ENCODE measurements at places on chromosomes 6 and 20.

GRCh38 chr20:5168651-5169396, 42.0 kb downstream of the CDS2 start:
- no peak for DNase-seq

GRCh38 chr6:78597966-78598365, 269.4 kb upstream of the IRAK1BP1 start:
- DNase-seq = no peak

DNA sequence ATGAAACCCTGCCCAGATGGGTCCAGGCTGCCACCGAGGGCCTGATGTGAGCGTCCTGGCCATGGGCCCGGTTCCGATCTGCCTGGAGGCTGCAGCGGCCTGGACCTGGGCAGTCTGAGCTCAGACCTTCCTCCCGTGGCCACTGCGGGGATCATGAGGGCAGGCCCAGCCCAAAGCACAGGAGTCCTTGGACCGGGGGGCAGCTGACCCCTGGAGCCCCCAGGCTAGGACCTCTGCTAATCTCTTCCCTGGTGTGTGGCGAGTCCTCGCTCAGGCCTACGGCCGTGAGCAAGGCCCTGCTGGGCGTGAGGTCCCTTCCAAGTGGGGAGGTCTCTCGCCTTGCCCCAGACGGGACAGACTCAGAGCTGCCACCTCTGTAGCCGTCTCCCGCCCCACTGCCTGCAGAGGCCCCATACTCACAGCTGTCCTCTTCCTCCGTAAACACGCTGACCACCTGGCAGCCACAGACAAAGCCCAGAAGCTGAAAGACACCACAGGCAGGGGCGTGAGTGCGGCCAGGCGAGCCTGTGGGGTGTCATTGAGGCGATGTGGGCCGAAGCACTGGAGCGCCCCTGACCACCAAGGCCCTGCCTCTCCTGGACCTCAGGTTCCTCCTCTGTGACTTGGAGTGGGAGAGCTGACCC, 8.0 kb downstream of the BIRC7 start:
- DNase-seq = no peak

DNA sequence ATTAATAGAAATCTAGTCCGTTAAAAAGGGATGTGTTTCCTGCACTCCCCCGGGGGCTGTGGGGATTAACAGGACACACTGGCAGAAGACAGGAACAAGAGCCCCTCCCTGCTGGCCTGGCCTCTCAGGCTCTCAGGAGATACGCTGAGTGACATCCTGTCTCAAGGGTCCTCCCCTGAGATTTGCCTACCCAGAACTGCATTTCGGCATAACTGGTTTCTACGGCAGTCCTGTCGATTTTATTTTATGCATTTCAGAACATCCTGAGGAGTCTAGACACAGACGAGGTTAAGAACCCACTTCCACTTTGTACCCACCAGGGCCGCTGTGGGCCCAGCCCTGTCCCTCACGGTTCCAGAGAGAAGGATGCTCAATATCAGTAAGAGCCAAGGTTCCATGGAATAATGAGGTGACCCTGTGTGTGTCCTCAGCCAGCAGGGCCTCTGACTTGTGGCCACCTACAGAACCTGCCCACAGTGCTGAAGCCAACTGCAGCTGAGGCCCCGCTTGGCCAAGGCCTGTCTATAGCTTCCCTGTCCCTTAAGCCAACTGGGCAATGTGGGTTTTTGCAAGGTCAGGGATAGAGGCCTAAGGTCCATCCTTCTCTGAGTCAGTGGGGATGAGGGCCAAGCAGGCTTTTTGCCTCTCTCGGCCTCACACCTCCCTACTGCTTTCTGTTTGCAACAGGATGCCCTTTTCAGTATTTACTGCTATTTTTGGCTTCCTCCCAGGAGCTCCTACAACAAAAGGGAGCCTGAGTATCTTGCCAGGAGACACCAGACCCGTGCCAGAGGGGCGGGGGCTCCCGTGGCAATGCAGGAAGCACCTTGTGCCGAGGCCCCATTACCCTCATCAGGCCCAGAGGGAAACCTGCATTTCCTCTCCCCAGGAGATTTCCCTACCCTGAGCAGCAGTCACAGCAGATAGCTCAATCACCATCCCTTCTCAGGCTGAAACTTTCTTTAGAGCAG, 14.7 kb downstream of the UQCC2 start:
- DNase-seq = no peak

GRCh38 chr6:65468307-65468706, 238.7 kb downstream of the EYS start:
- DNase-seq = no peak

DNA sequence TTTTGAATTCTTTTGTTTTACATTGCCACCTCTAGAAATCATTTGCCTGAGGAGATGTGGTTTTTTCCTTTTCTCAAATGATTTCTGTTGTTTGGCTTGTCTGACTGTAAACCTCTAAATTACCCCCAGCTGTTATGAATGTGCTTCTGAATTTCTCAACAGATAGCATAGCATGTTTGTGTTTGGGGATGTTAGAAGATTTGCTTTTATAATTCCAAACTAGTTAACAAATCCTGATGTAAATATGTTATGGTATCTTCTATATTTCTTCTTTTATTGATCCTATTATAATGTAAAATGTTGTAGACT, 31.6 kb upstream of the EZR start:
- DNase-seq = no peak

GRCh38 chr6:44049989-44050871, 77.0 kb downstream of the MRPL14 start:
- no peak for DNase-seq

DNA sequence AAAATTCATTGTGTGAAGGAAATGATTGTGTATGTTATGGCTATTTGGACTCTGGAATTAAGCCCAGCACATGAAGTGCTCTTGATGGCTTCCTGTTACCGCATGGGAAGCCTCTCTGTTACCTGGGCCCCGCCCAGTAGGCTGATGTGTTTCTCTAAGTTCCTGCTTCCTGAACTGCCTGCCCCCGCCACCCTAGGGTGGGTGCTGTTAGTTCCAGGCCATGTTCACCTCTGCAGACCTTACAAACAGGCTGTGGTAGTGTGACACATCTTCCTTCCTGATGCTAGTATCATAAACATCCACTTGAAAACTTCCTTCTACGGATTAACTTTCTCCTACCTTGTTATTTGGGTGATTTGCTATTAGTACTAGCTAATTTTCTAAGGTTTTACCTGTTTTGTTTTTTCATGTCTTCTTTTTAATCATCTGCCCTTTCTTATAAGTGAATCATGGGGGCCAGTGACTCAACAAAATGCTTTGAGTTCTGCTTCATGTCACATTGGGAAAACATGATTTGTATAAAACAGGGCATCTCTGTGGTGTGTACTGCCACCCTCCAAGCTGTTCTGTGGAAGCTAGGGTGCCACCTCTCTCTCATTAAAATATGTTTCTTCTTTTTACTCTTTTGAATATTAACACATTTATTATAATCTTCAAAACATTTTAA, 40.6 kb downstream of the SH3BGRL2 start:
- no peak for DNase-seq

GRCh38 chr6:138818496-138819194, 22.8 kb downstream of the ECT2L start:
- no peak for DNase-seq

GRCh38 chr6:47403801-47404200, 73.8 kb upstream of the CD2AP start:
- no peak for DNase-seq

DNA sequence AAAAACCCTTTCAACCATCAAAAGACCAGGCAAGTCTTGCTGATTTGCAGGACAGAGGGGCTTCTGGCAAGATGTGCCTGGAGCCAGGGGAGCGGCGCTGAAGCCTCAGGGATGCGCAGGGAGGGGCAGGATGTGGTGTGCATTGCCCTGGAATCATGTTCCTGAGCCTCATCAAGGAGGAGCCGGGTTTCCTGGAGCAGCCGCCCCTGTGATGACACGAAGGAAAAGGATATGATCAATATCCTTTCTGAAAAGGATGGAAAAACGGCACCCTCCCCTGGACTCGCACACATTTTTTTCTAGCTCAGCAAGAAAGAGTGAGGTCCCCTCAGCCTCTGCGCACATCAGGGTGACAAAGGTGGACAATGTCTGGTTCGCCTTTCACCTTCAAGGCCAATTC, 173.1 kb upstream of the SSTR4 start:
- no peak for DNase-seq

DNA sequence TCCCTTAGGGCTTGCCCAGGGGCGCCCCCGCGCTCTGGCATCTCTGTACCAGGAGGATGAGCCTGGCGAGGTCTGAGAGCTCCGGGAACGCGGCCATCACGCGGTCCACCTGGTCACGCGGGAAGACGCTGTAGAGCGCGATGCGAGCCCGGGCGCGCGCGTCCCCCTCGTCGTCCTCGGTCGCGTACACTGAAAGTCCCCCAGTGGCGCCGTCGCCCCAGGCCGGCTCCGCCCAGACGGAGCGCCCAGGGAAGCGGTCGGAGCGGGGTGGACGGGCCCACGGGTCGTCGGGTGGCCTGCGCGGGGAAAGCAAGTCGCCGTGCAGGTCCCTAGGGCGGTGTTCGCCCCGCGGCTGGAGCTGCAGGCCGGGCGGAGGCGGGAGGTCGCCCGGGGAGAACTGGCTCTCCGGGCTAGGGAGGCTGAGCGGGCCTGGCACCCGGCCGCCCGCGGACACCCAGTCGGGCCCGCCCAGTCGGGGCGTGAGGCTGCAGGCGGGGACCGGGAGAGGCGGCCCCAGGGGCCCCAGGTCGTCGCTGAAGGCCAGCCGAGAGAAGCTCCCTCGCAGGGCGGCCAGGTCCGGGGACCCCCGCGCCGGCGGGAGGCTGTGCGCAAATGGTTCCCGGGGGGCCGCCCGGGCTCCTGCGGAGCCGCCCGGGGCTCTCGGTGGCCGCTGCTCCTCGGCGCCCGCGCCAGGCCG, 34.0 kb downstream of the ZC3H12D start:
- DNase-seq = peak; percentile 26

DNA sequence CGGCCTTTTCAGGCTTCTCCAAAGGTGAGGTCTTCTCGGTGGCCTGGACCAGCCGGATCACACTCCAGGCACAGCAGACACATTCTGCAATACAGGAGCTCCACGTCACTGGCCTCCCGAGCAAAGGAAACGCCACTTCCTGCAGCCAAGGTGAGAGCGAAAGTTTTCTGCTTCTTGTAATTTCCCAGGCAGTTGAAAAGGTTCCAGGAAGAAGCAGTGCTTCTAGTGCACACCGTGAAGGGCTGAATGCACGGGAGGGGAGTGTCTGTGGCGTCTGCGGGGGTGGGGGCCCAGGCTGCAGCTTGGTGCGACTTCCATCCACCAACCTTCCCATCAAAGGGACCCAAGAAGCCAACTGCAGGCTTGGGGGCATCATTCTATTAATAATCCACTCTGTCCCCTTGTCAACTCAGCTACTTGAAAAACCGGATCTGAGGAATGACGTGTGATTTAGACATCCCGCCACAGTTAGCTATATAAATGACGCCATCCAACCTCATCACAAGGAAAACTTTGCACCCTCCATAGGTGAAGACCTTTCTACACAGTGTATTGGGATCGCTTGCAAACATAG, 61.1 kb downstream of the NFATC2 start:
- DNase-seq = no peak

DNA sequence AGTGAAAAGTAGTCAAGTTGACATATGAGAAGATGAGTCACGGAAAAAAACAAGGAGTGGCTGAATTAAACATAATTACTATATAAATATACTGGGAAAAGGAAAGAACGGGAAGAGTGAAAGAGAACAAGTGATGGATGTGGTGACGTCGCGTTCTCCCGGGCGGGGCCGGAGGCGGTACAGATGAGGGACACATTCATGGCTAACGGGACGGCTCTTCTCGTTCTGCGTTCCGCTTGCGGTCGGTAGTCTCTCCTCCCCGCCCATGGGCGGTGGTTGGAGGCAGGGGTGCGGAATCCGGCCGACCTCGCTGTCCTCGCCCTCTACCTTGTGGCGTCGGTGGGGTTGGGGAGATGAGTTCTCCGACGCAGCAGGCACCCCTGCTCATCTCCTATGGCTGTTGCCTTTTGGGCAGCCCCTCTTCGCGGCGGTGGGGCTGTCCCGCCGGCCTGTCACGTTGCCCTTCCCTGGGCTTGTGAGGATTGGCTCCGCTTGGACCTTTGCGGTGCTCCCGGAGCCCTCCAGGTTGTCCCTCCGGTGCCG, 22.5 kb downstream of the HLA-G start:
- no peak for DNase-seq

DNA sequence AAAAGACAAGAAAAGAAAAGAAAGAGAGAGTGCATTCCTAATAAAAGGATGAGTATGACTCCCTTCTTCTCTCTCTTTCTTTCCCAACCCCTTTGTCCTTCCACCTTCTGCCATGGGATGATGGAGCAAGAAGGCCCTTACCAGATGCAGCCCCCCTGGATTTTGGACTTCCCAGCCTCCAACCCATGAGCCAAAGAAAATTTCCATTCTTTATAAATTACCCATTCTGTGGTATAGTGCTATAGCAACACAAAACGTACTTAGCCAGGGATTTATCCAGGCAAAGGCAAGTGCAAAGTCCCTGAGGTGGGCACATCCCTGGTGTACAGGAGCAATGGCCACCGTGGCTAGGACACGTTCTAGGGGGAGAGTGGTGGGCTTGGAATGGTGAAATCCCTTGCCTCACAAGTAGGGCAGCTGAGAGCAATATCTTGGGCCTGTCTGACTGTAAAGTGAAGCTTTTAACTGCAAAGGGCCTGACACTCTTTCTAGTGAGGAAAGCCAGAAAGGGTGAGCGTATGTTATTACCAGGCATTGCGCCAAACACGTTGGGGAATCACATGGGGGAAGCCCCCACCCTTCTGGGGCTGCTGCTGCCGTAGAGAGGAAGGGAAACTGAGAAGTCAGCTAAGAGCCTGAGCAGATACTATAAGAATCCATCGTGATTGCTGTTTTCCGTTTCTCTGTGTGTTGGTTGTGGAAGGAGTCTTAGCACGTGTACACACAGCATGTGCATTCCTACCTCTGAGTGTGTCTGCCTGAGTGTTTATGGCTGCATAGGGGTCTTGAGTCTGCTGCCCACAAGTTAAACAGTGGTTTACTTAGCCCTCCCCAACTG, 50.7 kb upstream of the SIRPA start:
- DNase-seq = peak; percentile 38

DNA sequence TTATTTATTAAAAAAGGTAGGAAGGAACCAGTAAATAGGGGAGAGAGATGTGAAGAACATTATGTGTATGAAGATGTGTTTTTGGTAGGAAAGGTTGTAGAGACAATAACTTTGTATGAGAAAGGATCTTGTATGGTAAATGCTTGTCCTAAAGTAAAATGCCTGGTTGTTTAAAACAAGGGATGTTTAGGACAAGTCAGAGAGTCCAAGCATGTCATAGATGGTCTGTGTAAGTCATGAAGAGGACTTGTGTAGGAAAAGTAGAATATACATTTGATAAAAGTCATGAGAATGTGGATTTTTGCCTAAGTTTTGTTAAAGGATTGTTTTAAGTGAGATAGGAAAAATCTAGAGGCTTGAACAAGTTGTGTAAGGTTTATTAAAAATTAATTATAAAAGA, 325.1 kb downstream of the CDH26 start:
- no peak for DNase-seq

GRCh38 chr6:36949636-36950035, 4.9 kb upstream of the PI16 start:
- no peak for DNase-seq

GRCh38 chr6:128712898-128713297, 170.0 kb upstream of the LAMA2 start:
- DNase-seq = no peak

DNA sequence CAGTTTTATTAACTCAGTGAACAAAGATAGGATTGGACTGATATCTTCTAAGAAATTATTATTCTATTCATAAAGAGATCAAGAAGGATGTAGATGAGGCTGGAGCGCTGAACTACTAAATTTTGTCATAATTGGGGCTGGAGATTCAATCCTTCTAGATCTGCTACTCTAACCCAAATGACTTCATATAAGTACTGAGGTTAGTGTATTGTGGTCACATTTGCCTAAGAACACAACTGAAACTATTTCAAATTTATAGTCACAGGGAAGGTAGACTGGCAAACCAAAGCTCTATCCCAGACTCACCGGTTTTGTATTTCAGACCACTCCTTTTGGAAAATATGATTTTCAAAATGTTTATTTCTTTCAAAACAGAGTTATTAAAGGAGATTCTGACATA, 96.7 kb downstream of the BMP5 start:
- DNase-seq = no peak
